ENCODE measurements at places on chromosomes 3 and 15.

GRCh38 chr15:93358166-93359059 is 269.4 kb upstream of the RGMA start:
- DNase-seq: peak; percentile 53

- no peak for DNase-seq
Measured at GRCh38 chr15:51270706-51271105, 67.7 kb downstream of the CYP19A1 start.

DNA sequence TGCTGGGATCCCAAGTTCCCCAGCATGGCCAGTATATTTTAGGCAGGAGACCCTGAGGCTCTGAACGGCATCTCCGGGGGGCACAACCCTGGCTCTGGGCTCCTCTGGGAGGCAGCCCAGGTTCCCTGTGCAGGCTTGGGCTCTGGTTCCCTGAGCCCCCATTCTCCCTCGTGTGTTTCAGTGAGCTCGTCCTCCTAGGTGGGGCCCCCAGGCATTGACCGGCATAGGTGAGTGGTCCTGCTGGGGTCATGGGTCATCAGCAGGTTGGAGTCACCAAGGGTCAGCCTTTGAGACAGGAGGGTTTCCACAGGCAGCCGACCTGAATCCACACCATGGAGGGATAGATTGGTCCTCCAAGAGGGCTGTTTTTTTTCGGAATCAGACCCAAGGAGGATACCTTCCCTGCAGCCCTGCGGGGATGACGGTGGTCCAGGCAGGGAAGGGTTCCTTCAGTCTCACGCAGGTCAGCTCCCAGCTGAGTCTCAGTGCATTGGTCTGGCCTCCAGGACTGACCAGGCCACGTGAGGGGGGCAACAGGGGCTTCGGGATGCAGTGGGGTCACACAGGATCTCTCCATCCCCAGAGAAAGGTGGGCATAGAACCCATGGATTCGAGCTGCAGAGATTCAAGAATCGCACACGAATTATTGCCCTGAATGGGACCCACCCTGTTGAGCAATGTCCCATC is 226.0 kb downstream of the SNRPN start:
- no peak for DNase-seq

GRCh38 chr15:69074843-69075224 is 60.3 kb downstream of the NOX5 start:
- DNase-seq: no peak

GRCh38 chr15:66633041-66633937 is 67.5 kb upstream of the LCTL start:
- no peak for DNase-seq

DNA sequence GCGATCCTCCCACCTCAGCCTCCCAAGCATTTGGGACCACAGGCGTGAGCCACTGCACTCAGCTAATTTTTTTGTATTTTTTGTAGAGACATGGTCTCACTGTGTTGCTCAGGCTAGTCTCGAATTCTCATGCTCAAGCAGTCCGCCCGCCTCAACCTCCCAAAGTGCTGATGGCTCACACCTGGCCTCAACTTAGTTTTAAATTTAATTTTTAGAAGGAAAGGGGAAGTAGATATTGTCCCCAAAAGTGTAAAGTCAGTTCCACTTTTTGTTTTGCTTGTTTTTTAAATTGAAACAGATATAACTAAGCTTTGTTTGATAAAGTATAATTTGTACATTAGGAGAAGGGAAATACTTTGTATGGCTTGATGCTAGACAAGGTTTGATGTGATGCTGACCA is 31.3 kb upstream of the NFKBIZ start:
- DNase-seq: no peak

- DNase-seq: no peak
Measured at GRCh38 chr15:73756390-73756789, 3.2 kb upstream of the INSYN1 start.

DNA sequence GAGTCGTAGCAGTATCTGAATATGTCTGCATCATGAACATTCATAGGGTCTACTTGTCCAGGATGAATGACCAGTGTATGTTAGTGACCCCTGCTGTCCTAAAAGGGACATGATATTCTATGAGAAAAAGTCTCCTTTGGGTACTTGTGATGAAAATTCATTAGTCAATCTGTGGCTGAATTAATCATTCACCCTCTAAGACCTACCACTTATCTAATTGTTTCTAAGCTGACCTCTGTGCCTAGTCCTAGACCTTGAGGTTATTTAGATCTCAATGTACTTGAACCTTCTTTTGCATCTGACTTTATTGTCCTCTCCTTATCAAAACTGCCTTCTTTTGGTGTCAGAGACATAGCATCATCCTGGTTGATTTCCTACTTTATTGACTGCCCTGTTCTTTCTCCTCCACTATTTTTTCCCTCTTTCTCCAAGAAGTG is 799.3 kb downstream of the DIPK2A start:
- DNase-seq: peak; percentile 40

DNA sequence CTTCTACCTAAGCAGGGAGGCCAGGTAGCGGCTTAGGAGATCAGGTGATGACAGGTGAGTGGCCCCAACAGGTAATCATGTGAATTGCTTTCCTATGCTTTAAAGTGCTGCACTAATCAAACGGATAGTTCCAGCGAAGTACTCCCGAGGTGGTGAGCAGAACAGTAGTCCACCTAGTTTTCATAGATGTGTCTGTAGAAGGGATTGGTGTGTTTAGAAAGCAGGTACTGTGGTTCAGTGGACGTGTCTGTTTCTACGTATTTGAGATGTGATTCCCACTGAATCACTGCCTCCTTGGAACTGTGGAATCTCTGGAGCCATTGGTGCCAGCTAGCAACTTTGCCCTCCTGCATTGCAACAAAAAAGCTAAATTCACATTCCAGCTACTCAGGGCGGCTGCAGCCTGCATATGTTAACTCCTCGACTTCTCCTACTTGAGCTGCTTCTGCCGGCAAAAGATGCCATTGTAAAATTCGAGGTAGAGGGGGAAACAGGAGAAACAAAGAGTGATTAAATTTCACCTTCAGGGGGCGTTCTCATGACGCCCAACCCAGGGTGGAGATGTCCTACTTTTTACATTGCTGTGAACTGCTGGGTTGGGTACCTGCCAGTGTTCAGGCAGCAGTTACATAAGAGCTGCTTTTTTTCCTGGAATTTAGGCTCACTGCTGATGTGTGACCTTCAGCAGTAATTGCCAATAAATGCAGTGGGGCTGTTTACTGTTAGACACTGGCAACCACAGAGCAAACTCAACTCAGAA is 227.3 kb downstream of the ITPR1 start:
- peak; percentile 79 for DNase-seq

- DNase-seq: no peak
Measured at GRCh38 chr3:176172492-176172891, 1024.8 kb downstream of the TBL1XR1 start.

- DNase-seq: no peak
Measured at GRCh38 chr15:81276967-81277366, 47.0 kb downstream of the STARD5 start.

DNA sequence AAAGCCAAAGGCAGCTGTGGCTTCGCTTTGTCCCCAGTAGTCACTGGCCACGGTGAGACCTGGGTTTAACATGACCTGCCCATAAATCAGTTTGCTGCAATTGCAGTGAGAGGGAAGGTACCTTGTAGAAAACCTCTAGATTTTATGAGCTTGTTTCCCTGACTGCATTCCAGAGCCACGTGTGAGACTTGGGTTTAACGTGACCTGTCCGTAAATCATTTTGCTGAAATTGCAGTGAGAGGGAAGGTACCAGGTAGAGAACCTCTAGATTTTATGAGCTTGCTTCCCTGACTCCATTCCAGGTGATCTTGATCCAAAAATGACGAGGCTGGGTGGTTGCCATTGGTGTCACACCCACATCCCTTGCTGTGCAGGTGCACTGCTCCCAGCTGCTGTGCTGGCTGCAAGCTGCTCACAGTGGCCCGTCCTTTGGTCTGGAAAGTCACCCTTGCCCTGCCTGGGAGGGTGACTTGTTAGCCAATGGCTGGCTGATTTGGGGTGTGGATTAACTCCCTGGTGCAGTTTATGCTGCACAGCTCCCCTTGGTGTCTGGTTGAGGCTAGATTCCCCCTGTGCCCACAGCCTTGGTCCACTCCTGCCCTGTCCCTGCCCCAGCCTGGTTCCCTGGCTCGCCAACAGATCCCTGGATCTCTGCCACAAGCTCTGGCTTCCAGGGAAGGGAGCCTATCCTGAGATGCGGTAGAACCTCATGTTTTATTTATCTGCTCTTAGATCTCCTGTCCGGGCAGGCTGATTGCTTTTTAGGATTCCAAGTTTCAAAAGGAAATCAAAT is 192.7 kb upstream of the CTDSPL start:
- DNase-seq: no peak

DNA sequence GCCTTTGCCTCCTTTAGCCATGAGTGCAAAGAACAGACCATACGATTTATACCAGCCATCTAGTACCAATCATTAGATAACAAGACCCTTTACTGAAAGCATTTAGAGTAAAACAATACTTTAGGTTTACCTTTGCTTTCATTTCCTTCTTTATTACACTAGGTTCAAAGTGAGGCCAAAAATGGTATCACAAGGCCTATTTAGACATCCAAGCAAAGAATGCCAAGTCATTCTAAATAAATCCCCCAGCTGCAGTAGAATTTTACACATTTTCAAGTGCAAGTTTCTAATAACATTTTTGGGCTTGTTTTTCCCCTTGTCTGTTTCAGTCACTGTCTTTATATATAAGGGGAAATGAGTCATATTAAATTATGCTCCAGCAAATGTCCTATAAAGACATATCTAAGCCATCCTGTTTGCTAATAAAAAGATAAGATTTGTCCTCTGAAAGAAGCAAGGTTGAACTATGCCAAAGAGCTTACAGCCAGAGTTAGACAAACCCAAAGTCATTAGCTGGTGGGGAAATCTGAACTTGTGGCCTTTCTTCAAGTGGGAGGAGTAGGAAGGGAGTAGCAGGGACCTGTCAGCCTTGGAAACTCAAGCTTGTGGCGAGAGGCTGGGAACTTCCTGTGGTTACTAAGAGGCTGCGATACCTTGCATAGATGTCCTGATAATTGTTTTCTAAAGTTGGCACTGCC is 232.7 kb downstream of the MECOM start:
- DNase-seq: no peak

GRCh38 chr3:42936157-42936981 is 30.4 kb downstream of the ZNF662 start:
- DNase-seq: peak; percentile 63

GRCh38 chr3:54185740-54186139 is 63.4 kb downstream of the CACNA2D3 start:
- DNase-seq: no peak

GRCh38 chr3:135157045-135157740 is 362.1 kb downstream of the EPHB1 start:
- no peak for DNase-seq

DNA sequence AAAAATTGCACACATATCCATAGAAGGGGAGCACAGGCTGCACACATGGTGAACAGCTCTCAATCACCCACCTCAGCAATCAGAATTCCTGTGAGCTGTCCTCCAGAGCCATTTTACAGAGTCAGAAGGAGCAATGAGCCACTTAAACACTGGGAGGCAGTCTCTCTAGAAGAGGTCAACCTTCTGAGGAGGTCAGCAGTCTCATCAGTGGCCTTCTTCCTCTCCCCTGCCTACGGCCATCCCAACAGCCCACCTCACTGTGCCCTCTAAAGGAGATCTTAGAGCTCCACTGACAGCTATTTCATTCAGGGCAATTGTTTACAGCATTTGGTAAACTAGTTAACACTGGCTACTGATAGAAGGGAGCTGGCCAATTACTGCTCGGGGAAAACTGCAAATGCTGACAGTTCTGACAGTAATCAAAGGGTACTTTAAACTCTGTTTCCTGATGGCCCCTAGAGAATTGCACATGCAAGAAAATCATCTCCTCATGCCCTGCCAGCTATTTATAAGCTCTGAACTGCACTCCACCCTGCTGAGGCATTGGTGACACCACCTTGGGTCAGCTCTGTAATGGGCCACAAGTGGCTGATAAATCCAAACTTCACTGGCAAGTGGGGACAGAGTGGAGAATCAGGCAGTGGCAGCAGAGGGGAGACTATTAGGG is 42.1 kb upstream of the TSPAN3 start:
- no peak for DNase-seq

DNA sequence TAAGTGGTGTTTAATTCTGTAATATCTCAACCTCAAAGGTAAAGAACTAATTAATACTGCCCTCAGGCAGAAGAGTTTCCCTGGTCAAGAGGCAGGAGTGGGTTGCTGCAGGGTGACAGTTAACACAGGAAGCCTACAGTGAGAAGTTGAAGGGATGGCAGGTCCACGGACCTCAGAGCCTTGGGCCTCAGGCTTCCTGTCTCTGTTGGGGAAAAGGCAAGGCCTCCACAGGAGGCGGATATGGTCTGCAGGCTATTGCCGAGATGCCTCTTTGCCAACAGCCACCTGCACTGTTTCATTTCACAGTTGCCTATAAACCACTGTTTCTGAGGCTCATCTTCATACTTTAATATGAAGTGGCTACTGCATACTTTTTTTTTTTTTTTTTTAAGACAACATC is 33.3 kb upstream of the RPN1 start:
- DNase-seq: no peak

- DNase-seq: no peak
Measured at GRCh38 chr3:139355476-139355875, 11.7 kb downstream of the MRPS22 start.

Data from fibroblast of skin of right quadriceps (primary cell).